ENCODE measurements at places on chromosomes 2 and 18. TPM values are rescaled to one million over a fixed set of nuclear protein-coding genes. Genes with fewer than 3 reads are reported as not detected.

Gene CBLN2
- total RNA-seq, result not detected

Gene SMYD1
- total RNA-seq, result not detected

Gene LDAH
- 14.5 TPM for total RNA-seq

Gene HOXD13
- not detected for total RNA-seq

Gene CYP27A1
- 37.8 TPM for total RNA-seq

Gene CNDP1
- total RNA-seq, result not detected

Gene SERPINB2
- not detected for total RNA-seq

Gene ALK
- total RNA-seq, result not detected

Gene TCF7L1
- total RNA-seq, result 8.3 TPM

Gene ARPC2
- 469 TPM for total RNA-seq

Gene REG1B
- total RNA-seq, result 1.8 TPM

Gene MC2R
- not detected for total RNA-seq

Gene SLC1A4
- total RNA-seq, result 24.2 TPM

Gene CXCR4
- total RNA-seq, result 26.3 TPM

Gene CNRIP1
- 39.7 TPM for total RNA-seq

Gene FARP2
- total RNA-seq, result 48.1 TPM

Gene MCM6
- 8.7 TPM for total RNA-seq

Gene GNAL
- 4.2 TPM for total RNA-seq

Gene LONRF2
- total RNA-seq, result 7.0 TPM

Gene ITGB6
- total RNA-seq, result not detected

Gene RAX
- not detected for total RNA-seq

Gene CXCR1
- 0.41 TPM for total RNA-seq

Gene NDUFV2
- total RNA-seq, result 94.9 TPM

Gene SCYGR5
- not detected for total RNA-seq

Gene GPR45
- total RNA-seq, result not detected

Gene TUBB8B
- total RNA-seq, result not detected

Gene DUSP2
- 8.5 TPM for total RNA-seq
